Daoy (cell line): ENCODE measurements at places on chromosomes 11 and 22. TPM values are rescaled to one million over a fixed set of nuclear protein-coding genes. Genes with fewer than 3 reads are reported as not detected.

GGTLC2 gene
- not detected in 2 replicates for total RNA-seq

DAGLA gene
- total RNA-seq: 0.65 and 0.91 TPM in 2 replicates

TMEM191B gene
- total RNA-seq: 27.4 TPM in 1 of 2 replicates, not detected in the other

GRCh38 chr11:70031631-70032469 lies 46.3 kb upstream of the ANO1 start:
- no peak for DNase-seq

DNA sequence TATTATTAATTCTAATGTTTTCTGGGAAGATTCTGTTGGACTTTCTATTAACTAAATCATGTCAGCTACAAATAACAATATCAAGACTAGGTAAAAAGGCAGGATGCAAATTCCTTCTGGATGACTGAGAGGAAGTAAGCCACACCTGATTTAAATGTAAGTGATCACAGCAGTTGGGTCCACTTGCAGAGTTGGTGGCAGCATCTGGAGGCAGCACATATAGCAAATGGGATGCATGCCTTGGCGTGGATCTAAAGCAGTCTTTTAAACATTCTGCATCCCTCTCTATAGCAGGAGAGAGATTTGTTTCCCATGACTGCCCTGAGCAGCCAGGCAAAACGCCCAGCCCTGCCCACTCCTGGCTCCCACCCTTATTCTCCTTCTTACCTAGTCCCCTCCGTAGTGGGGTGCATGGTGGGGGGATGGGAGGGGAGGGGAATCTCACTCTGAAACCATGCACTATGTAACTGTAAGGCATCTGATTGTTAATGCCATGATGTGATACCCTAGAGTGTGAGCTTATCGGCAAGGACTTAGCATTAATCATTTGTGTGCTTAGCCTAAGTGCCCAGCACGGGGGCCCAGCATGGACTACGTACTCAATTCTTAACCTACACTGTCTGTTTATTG lies 130.3 kb downstream of the EFCAB6 start:
- no peak for DNase-seq

GRCh38 chr22:37137131-37137530 lies 12.6 kb downstream of the IL2RB start:
- DNase-seq: no peak

- DNase-seq: no peak
Observed at GRCh38 chr11:75526192-75526541, 426 bp upstream of the GDPD5 start.

DNA sequence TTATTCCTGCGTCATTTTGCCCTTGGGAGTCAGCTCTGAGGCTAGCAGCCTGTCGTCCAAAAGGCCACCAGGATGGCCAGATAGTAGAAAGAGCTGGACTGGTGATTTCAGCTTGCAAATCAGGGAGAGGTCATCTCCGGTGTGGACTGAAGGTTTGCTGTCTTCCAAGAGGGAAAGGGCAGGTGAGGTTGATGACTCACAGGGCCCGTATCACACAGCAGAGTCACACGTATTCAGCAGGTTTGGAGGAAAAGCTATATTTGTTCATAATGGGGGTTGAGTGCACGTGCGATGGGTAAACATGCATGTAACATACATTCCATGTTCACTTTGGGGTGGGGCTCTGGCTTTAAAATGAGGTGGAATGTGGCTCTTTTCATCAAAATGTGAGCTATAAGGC lies 25.6 kb downstream of the MRPL21 start:
- no peak for DNase-seq

GRCh38 chr11:106288057-106288456 lies 210.6 kb downstream of the AASDHPPT start:
- no peak for DNase-seq

DNA sequence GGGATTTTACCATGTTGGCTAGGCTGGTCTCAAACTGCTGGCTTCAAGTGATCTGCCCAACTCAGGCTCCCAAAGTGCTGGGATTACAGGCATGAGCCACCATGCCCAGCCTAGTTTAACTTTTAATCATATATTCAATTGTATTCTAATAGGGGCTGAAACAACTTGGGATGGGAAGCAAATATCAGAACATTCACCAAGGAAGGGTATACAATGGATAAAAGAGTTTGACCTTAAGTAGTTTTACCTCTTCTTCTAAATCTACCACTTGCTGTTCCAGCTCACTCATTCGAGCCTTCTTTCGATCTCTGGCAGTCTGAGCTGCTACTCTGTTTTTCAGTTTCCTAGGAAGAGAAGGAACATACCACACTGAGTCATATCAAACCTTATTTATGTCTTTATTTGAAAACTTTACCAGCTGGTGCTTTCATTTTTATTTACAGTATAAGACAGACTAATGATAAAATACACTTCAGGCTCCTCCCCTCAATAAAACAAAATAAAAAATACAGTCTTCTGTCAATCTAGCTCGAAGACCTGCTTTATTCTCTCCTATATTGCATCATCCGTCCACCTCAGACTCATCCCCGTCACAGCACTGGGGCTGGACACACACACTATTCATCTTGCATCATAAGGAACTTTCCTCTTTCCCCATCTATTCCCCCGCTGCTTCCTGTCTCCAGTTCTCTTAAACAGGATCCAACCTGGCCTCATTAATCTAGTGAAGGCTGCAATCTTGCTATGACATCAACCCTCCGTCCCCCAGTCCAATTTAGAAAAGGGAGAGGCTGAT lies 1.4 kb downstream of the XBP1 start:
- DNase-seq: peak; percentile 67

DNA sequence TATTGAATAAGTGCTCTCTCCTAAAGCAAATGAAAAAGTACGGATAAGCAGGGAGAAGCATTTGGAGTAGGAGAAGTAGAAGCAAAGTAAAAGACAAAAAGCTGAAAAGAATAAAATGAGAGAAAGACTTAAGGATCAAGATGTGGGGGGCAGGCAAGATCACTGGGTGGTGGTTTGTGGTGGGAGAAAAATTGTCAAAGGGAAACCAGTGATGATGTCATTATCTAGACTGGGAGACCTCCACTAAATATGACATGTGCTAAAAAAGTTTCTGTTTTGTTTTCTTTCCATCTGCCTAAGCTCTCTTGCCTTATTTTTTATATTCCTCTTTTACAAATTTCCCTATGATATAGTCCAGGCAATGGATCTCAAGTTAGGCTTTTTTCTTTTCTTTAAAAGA lies 14.8 kb upstream of the MAML2 start:
- DNase-seq: no peak

DNA sequence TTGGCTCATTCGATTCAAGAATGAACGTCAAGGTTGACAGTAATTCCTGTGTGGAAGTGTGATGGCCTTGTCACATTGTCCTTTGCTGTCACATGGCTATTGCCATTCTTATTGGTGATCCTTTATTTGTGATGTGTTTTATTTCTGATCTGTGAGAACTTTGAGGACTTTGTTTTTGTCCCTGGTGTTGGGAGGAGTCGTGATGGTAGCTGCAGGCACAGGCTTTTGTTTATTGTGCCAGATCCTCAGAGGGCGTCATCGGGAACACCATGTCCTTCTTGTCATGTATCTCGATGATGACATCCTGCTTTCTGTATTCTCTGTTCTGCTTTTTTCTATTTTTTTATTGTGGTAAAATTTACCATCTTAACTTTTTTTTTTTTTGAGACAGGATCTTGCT lies 5.6 kb downstream of the PICK1 start:
- no peak for DNase-seq

GRCh38 chr22:43101306-43101705 lies 9.2 kb upstream of the BIK start:
- no peak for DNase-seq

GRCh38 chr11:4881860-4882500 lies at the start of gene OR51T1:
Gene OR51T1, plus strand, starts transcription at chr11:4881900. Its CDS starts 0 bp downstream, at chr11:4881900.
- DNase-seq: no peak

GRCh38 chr11:127039591-127039990 lies 39.0 kb upstream of the KIRREL3 start:
- DNase-seq: no peak

DNA sequence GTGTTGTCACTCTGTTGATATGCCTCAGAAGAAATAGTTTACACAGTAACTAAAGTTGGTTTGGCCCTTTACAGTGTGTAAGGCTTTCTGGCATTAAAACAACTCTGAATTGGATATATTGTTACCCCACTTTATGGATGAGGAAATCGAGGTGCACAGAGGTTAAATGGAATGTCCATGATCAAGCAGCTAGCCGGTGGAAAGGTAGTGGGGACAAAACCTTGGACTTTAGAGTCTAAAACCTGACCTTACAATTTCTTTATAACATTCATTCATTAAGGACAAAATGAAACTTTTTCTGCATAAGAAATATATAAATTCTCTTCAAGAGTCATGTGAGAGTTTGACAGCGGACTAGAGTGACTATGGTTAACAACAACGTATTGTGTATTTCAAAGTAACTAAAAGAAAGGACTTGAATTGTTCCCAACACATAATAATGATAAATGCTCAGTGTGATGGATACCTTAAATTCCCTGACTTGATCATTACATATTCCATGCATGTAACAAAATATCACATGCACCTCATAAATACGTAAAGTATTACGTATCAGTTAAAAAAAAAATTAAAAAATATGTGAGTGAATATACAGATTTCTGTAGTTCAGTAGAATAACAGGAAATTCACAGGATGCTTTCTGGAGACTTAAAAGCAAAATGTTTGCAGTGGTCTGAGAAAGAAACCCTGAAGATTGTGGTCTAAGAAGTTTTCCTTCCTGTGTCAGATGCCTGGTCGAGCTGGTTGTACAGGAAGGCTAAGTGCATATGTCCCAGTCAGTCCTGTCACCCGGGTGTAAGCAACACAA lies 51.0 kb downstream of the TEAD1 start:
- no peak for DNase-seq

- no peak for DNase-seq
Observed at GRCh38 chr11:91173701-91174100, 950.9 kb upstream of the CHORDC1 start.

DNA sequence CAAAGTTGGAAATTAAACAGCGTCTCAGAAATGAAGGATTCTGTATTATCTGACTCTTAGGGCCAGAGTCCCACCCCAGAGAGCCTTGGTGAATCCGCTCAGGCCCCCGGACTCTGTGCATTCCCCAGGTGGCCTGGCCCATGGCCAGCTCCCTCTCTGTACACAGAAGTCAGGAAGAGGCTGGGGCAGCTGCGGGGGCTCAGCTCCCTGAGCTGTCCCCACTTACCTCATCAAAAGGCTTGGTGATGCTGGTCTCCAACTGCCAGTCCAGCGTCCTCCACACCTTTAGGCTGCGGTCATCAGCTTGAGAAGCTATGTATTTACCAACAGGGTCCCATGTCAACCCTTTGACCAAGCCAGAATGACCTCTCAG lies 35.0 kb downstream of the HIRA start:
- DNase-seq: no peak

DNA sequence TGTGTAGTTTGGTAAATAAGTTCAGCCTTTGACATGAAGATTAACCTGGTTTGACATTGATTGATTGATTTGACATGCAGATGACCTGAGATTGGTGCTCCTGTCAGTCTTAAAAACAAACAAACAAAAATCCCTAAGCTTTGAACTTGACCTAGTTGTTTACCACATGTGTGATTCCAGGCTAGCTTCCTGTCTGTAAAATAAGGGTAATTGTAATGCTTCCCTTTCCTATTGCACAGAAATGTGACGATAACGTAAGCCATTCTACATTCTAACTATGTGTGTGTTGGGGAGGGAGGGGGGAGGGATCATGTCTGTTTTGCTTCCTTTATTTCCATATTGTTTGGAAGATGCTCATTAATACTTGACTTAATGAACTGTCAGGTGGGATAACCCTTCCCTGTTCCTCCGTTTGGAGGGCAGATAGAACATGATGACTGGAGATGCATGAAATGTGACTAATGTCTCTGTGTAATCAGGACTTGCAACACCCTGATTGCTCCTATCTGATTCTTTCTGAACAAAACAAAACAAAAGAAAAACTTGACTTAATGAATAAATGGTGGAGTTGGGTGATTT lies 106.1 kb upstream of the CLMP start:
- no peak for DNase-seq

DNA sequence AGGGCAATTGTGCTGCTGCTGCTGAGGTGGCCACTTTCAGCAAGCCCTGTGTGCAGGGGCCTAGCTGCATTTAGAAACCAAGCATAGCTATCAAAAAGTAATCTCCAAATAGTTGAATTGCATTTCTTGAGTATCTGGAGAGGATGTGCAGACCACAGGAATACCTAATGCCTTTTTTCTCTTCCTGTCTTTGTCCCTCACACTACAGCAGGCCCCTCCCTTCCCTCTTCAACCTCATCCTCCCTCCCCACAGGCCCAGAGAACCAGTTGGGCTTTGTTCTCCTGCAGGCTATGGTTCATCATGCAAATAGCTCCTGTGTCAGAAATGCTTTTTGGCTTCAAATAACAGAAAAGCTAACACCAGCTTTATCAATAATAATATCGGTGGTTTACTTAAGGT lies 47.7 kb downstream of the DKK3 start:
- DNase-seq: no peak

DNA sequence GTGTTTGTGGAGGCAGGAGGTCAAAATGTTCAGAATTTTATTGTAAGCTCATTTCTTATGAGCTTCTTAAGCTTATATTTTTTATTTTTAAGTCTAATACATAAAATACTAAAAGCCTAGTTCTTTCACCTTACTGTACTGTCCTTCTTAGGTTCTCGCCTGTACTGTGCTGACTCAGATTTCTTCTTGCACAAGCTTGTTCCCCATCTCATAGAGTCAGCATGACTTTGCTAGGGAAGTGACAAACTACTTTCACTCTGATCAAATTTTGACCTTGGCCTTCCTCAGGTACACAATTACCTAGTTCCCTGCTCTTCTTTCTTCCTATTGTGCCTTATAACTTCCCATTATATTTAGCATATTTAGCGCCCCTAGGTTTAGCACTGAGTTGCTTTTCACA lies 81.5 kb downstream of the STK33 start:
- DNase-seq: no peak

DNA sequence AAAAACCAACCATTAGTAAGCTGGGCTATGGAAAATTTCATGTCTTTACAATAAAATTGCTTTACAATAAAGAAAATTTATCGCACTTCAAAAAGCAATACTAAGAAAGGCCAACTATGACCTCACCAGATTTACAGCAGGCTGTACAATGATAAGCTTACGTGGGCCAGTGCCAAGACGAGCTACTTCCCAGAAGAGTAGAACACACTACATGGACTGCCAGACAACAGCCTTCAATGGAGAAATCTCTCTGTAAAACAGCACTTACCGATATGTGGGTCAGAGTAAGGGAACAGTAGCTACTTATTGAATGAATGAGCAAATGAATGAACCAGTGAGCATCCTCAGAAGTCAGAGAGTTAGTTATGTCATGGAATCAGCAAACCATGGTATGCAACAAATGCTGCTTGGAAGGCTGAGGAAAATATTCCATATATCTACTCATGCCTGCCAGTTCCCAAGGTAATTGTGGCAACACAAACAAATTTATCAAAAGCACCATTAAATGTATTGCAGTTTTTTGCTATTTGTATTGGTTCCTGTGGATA lies 74.4 kb downstream of the SLC36A4 start:
- no peak for DNase-seq

GRCh38 chr11:122696662-122697061 lies 41.1 kb downstream of the UBASH3B start:
- no peak for DNase-seq

- DNase-seq: no peak
Observed at GRCh38 chr11:134530636-134531326, 118.7 kb upstream of the B3GAT1 start.
